Activated T-helper 2 cell treated with anti-CD3 and anti-CD28 coated beads, Interferon-gamma antibody, Interleukin-2, Interleukin-4, amounts not matched to agents 10 μg/mL and 5 μg/mL and 100 μg/mL, durations not matched to agents 14 hours and 24 hours and 36 hours (primary cell): ENCODE measurements at places on chromosomes 2 and 18. TPM values are rescaled to one million over a fixed set of nuclear protein-coding genes. Genes with fewer than 3 reads are reported as not detected.

DNA sequence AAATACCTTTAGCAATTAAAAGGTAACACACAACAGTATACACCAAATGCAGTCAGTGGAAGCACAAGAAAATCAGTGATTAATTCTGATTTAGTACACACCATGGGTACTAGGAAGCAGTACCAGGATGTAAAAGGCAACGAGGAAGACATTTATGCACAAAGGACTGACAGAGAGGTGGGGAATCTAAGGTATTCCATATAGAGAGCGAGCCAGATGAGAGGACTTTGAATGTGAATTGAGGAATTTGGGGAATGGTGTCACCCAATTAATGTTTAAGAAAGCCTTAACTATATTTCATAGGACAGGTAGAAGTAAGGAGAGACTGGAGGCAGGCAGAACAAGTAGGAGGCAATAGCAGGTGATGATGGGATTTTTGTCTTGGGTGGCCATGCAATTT is 11.7 kb downstream of the CPS1 start:
- H3K4me3 ChIP-seq: no peak overlapping the region
- H3K36me3 ChIP-seq: no peaks in the 10 kb centered on the region
- no peak overlapping the region for H3K27ac ChIP-seq
- DNase-seq: no peak
- no peaks in the 10 kb centered on the region for H3K4me1 ChIP-seq
- H3K27me3 ChIP-seq: no peaks in the 10 kb centered on the region

DNA sequence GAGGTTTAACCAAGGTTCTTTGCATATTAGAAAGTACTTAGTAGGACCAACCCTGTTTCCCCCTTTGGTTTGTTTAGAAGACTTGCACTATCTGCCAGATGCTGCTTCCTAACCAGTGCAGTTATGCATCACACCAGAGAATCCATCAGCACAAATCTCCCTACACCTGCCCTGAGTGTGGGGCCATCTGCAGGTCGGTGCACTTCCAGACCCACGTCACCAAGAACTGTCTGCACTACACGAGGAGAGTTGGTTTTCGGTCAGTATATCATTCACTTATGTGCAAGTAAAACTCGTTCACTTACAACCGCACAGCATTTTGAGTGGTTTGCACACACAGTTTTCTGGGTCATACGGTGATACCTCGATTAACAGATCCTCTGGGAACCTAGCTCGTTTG is 69.7 kb downstream of the ZNF532 start:
- H3K27me3 ChIP-seq: peaks cover 10% of the 10 kb centered on the region
- H3K4me3 ChIP-seq: no peak overlapping the region
- H3K36me3 ChIP-seq: no peaks in the 10 kb centered on the region

CTAGE1 gene
- 0.07 TPM in 1 of 2 replicates, not detected in the other for total RNA-seq

DNA sequence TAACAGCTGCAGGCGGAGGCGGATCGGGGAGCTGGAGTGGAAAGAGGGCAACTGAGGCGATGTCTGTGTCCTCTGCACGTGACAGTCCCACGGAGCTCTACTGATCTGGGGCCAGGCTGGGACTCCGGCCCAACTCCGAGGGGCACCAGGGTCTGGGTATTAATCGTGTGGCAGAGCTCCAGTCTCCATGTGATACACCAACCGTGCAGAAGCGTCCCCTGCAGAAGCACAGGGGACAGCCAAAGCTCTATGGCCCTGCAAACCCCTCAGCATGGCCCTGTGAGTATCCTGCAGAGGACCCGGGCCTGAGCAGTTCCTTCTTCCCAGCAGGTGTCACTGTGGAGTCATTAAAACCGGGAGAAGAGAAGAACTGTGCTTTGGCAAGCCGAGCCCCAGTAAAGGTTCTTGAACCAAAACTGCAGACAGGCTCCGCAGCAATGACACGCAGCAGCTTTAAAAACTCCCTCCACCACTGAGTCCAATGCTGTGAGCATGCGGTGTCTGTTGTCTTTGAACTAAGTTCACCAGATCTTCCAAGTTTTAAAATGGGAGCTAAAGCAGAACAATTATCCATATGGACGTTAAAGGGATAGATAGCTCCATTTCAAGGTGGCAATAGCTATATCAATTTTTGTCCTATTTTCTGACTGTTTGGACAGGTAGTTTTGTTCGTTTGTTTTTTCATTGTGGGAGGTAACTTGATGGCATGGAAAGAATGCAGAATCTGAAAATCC is 79.4 kb downstream of the TMEM182 start:
- no peaks in the 10 kb centered on the region for H3K36me3 ChIP-seq
- H3K4me1 ChIP-seq: no peaks in the 10 kb centered on the region
- DNase-seq: no peak
- H3K27ac ChIP-seq: no peak overlapping the region

STAMBP gene
- 54.3 and 63.4 TPM in 2 replicates for total RNA-seq
